ENCODE measurements at places on chromosomes 11 and 22. TPM values are rescaled to one million over a fixed set of nuclear protein-coding genes. Genes with fewer than 3 reads are reported as not detected.

Gene WNT7B
- total RNA-seq, result 0.22 TPM

Gene DAGLA
- total RNA-seq, result not detected

Gene IRAG1
- 0.32 TPM for total RNA-seq

Gene FIBIN
- total RNA-seq, result not detected

Gene LMO2
- 6.2 TPM for total RNA-seq

Gene PGR
- total RNA-seq, result not detected

Gene APOL1
- total RNA-seq, result 12.2 TPM

Gene KRTAP5-11
- total RNA-seq, result not detected

Gene CBL
- total RNA-seq, result 35.2 TPM

Gene SPECC1L
- total RNA-seq, result 85.3 TPM

Gene TKFC
- 86.3 TPM for total RNA-seq

Gene UBQLN3
- 0.46 TPM for total RNA-seq

Gene KRTAP5-3
- not detected for total RNA-seq

Gene PKNOX2
- not detected for total RNA-seq

Gene HEPACAM
- total RNA-seq, result not detected

Gene RIMBP3B
- total RNA-seq, result 0.49 TPM

Gene DCHS1
- total RNA-seq, result 0.84 TPM

Gene OR5M8
- total RNA-seq, result not detected

Gene JAM3
- 28.0 TPM for total RNA-seq

Gene NUP98
- total RNA-seq, result 111 TPM

Gene TIMM10
- total RNA-seq, result 39.6 TPM

Gene ANO5
- total RNA-seq, result not detected

Measured in B cell (primary cell).